ENCODE measurements at places on chromosomes 11 and 22.
A peak's percentile ranks its signal among the peaks of the same experiment; 100 is the strongest.

DNA sequence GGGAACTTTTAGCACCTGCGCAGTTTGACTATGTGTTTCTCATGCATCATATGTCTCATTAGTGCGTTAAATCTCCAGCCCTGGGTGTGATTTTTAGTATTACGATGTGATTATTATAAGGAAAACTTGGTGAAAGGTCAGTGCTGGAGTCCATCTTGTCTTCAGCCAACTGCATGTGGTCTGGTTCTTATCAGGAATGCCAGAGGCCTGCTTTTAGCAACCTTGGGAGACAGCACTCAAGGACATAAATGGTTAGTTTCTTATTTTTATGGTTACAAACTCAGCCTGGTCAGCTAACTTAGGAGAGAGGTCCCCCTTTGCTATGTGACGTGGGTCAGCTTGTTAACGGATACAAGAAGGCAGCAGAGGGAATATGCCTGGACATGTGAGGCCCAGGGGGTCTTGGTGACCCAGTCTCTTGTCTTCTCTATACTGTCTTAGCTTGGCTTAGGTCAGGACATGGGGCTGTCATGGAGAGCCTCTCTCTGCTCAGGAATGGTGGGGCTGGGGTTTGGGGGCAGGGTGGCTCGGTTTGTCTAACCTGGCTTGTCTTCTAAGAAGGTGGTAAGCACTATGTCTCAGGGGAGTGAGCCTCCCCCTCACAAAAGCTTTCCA, 21.5 kb downstream of the KCTD21 start:
- DNase-seq = no peak

DNA sequence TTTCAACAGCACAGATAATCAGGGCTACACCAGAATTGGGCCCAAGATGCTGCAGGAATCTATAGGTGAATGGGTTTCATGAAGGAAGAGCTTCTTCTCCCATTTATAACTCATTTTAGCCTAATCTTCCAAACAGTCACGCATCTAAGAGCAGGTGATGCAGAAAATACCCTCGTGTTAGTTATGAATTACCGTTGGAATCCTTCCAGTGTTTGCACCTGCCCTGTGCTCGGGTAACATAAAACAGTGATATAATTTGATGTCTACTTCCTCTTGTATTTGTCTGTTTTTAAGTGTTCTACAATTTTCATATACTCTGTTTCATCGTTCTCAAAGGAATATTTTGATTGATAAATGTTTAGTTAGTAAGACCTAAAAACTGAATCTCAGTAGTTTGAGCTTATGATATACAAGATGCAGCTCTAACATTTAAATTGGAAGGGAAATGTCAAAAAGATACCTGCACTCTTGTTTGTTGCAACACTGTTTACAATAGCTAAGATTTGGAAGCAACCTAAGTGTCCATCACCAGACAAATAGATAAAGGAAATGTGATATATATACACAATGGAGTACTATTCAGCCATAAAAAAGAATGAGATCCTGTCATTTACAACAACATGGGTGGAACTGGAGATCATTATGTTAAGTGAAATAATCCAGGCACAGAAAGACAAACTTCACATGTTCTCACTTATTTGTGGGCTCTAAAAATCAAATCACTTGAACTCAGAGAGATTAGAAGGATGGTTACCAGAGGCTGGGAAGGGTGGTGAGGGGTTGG, 42.1 kb downstream of the PPARA start:
- no peak for DNase-seq

GRCh38 chr11:44578279-44578678, 12.8 kb downstream of the CD82 start:
- DNase-seq = no peak

- no peak for DNase-seq
Measured at GRCh38 chr11:35116762-35117640, 22.0 kb upstream of the CD44 start.

DNA sequence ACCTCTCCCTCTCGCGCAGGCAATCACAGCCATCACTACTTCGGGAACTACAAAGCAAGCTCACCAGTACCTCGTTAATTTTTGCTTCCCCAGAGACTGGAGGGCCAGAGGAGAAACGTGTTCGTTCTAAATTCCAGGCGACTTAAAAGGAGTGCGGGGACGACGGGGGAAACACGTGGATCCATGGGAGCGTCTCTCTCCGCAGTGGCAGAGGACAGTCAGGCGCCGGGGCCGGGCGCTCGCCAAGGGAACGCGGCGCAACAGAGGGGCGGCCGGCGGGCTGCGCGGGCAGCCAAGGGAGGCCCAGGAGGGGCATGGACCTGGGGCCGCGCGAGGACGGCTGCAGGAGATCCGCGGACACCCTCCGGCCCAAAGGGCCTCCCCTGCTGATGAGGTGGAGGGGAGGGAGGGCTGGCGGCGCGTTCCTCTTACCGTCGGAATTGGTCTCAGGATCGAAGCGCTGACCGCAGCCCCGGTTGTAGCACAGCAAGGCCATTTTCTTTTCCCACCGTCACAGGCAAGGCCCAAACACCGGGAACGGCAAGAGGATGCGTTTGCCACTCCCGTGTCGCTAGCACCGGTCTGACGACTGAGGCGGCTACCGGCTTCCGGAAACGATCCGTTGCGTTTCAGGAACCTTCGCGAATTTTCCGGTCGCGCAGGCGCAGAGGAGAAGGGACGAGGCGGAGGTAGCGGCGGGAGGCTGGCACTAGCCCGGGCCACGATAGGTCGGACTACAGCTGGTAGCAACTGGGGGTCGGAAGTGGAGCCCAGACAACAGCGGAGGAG, at the start of gene CHORDC1:
CHORDC1 (minus strand) TSS at position 591 of the 789 bp plus-strand sequence; CDS start at position 496, 95 bp downstream.
- peak; percentile 86 for DNase-seq
